ENCODE measurements at places on chromosomes 12 and 14.
A peak's percentile ranks its signal among the peaks of the same experiment; 100 is the strongest.

- DNase-seq: peak; percentile 88
These were observed 883 bp downstream of the FOXJ2 start for GRCh38 chr12:8033153-8034044.

DNA sequence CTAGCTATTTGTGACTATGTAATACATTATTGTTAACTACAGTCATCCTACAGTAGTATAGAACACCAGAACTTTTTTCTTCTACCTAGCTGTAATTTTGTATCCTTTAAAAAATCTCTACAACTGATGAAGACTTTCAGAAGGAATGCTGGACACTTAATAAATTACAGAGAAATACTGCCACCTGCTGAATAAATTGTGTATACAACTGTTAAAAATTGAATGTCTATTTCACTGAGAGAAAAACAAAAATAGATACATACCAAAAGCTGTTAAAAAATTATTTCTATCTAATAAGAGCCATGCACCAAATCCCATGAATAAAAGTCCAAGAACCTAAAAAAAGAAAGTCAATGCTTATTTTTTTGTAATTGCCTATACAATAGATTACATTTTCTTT lies 6.6 kb downstream of the TSPAN19 start:
- DNase-seq: peak; percentile 61

DNA sequence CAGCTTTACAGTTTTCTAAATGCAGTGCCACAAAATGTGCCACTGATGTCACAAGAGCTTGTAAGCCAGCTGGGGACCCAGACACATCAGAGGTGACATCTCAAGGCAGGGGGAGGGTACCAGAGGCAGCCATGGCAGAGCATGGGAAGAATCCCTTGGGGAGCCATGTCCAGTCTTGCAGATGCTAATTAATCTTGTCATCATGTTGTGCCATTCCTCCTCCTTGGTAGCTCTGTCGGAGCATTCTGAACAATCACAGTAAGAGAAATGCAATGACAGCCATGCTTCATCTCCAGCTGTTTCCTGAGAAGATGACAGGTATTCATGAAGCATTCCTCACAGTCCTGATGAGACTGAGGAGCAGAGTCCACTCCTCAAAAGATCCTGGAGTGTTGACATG lies 287.9 kb downstream of the RPAP3 start:
- no peak for DNase-seq

DNA sequence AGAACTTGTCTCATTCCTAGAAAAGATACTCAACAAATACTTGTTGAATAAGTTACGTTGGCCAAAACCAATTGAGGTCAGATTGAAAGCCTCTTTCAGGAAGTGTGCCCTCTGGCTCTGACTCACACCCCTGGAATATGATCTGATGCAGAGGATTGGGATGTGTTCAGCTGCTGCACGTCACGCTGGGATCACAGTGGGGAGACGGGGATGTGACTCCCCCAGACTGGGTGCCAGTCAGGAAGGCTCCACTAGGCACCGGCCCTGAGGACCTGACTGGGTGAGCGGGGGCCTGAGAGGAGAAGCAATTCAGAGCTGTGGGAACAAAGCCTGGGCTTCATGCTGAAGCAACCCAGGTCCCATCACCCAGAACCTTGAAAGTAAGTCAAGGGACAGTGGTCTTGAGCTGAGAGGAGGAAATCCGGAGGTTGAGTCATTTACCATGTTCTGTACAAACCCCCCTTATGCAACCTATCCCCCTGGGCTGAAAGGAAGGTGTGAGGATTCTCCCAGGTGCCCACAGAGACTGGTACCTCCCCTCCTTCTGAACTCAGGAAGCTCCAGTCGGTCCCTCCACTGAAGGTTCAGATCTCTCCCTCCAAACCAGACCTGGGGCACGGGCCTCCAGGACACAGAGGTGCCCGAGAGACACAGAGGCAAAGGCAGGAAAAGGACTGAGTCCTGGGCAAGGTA lies 3.9 kb downstream of the CEBPE start:
- DNase-seq: no peak

DNA sequence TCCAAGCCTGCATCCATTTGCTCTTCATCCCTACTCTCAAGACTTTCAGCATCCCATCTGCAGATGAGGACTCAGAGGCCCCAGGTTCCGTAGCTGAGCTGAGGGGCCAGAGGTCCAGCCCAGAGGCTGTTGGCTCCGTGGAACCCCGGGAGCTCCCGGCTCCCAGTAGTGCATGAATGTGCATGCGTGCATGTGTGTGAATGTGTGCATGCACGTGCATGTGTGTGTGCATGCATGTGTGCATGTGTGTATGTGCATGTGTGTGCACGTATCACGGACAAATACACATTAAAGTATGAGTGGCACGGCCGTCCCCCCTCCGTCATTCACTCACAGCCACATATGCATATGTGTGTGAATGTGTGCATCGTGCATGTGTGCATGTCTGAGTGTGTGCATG lies 149.9 kb downstream of the KIF26A start:
- no peak for DNase-seq

- DNase-seq: peak; percentile 28
These were observed 32.3 kb downstream of the NRDE2 start for GRCh38 chr14:90299408-90299807.

DNA sequence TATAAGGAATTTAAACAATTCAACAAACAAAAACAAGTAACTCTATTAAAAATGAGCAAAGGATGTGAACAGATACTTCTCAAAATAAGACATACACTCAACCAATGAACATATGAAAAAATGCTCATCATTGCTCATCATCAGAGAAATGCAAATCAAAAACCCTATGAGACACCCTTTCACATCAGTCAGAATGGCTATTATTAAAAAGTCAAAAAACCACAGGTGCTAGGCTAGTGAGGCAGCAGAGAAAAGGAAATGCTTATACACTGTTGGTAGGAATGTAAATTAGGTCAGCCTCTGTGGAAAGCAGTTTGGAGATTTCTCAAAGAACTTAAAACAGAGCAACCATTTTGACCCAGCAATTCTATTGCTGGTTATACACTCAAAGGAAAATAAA lies 52.0 kb downstream of the NAV3 start:
- DNase-seq: no peak

- peak; percentile 72 for DNase-seq
These were observed 59.4 kb downstream of the ZNF664 start for GRCh38 chr12:124032265-124032886.

DNA sequence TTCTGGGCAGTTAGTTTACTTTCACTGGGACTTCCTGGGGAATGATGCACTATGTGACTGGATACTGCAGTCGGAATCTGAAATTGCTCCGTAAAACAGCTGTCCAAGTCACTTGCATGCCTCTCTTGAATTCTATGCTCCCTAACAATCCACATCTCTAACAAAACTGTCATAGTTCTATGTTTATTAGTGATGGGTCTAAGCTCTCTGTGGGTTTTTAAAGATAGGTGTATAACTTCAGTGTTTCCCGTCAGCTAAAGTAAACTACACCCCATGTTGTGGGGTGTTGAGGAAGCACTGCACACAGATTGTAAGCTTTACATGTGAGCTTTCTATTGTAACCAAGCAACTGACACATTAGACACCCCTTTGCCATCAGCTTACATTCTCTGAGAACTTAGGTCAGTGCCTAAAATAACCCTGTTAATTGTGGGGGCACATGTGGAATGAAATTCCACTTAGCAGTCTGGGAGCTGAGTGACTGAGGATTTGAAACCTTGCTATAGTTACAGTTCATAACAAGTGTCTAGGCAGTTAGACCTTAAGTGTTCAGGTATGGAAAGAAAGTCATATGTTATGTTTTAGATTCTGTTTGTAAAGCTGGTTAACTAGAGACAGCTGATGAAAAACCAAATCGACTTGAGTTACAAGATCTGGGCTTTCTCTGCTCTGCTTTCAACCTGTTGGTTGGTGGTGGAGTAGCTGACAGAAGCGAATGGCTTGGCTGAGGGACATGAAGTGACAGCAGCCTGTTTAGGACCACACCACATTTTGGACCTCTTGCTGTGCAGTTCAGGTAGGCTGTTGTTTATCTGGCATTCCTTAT lies 165.7 kb downstream of the AKAP6 start:
- no peak for DNase-seq

- no peak for DNase-seq
These were observed 108.1 kb downstream of the DIP2B start for GRCh38 chr12:50612882-50613281.

- no peak for DNase-seq
These were observed 8.0 kb downstream of the RBMS2 start for GRCh38 chr12:56529656-56530055.

DNA sequence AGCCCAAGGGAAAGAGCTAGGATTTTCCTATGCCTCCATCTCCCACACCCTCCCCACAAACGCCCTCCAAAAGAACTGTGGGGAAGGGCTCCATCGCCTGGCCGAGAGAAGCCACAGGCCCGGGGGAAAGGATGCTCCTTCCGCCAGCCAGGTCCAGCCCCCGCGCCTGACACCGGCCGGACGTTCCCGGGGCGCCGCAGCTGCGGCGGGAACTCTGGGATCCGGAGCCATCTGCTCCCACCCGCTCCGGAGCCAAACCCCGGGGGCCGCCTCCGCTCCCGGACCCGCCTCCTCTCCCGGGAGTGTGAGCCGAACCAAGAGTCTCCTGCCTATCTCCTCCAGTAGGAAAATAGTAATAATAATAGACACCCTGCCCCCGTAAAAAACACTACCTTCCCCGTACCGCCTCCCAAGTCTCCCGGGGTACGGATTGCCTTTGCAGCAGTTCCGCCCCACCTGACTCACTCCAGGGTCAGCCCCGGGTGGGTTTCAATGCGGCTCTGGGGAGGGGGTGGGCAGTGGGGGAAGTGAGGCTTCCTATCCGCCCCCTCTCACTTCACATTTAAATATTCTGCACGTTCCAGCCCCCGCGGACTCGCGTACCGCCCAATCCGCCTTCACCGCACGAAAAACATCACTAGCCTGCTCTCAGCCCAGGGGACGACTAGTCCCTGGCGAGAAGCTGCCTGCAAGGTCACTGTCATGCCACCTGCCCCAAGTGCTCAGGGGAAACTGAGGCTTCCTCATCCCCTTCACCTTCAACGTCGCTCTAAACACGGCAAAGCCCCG lies 2.4 kb downstream of the AGAP2 start:
- no peak for DNase-seq

- peak; percentile 73 for DNase-seq
These were observed 24.5 kb downstream of the FIGNL2 start for GRCh38 chr12:51823875-51824565.

GRCh38 chr12:109307051-109307450 lies 2.0 kb downstream of the FOXN4 start:
- DNase-seq: no peak

GRCh38 chr12:59733200-59733599 lies 137.4 kb downstream of the SLC16A7 start:
- DNase-seq: no peak

DNA sequence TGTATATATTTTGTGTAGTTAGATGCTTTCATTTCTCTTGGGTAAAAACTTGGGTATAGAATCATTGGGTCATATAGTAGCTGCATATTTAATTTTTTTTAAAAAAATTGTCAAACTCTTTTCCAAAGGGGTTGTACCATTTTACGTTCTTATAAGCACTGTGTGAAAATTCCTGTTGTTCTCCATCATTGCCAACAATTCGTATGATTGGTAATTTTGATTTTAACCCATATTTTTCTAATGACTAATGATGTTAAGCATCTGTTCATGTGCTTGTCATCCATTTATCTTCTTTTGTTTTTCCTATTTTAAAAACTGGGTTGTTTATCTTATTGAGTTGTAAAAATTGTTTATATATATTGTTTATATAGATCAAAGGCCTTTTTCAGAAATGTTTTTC lies 77.4 kb downstream of the OTOGL start:
- DNase-seq: no peak

DNA sequence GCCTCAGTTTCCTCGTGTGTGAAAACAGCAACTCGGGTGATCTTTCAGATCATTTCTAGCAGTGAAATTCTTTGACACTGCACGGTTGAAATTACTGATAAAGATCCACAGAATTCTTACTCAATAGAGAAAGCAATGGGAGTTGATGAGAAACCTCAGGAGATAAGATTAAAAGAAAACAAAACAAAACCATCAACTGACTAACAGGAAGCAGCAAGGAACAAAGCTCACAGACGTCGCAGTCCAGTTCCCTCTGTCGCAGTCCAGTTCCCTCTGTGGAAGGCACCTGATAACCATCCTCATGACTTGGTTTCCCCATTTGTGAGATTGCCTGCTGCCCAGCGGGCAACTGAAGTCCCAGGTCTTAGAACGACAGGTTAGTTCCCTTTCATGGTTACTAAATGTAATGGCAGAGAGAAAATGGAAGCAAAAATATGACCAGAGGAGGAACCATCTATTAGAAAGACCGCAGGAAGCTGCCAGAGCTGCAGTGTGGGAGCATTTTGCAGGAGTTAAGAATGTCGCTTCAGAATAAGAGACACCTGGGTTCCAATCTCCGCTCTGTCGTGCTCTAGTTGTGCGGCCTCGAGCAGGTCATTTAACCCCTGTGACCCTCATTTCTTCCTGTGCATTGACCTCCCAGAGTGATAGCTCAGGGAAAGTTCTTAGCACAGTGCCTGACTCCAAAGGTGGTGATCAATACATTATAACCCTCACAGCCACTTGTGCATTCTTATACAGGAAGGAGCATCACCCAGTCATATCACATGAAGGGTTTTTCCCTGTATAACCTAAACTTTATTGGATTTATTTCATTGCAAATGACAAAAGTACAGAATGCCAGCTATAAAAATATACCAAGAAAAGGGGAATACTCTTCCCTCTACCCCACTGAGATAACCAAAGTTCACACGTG lies 5.1 kb upstream of the MED13L start:
- peak; percentile 73 for DNase-seq

DNA sequence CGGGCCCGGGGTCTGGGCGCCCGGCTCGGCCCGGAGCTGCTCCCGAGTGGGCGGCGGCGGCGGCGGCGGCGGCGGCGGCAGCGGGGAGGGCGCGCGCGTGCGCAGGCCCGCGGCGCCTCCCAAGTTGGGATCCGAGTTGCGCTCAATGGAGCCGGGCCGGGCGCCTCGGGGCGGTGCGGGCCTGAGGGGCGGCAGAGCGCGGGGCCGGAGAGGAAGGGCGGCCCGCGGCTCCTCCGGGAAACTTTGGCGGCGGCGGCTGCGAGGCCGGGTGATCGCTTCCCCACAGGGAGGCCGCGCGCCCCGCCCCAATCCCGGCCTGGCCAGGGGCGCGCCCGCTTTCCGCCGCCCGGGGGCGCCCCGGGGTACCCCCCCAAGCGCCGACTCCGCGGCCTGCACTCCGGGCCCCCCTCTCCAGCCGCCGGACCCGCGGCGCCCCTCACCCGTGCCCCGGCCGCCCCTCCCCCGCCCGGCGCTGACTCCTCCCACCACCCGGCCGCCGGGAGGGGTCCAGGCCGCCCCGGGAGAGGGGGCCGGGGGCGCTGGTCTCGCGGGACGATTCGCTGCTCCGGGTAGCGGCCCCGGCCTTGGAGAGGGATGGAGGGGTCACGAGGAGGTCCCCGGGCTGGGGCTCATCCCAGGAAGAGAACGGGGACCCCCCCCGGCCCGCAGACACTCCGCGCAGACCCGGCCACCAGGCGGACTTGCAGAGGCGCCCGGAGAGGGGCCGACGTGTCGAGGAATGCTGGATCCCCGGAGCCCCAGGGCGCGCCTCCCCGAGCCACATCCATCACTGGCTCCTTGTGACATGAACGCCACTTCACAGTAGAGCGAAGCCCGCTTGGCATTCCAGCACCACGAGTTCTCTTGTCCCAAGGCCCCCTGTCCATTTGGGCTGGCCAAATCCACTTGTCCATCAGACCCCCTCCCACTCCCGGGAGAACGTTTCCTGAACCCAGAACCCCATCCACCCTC lies at the start of gene RILPL1:
TSS of gene RILPL1 (minus strand) at position 48 of the 972 bp plus-strand sequence. CDS start 237 bp downstream, outside the sequence.
- DNase-seq: peak; percentile 52
